ENCODE measurements at places on chromosomes 4 and X.

GRCh38 chr4:148239494-148239985 is 202.7 kb downstream of the NR3C2 start:
- DNase-seq, result no peak

DNA sequence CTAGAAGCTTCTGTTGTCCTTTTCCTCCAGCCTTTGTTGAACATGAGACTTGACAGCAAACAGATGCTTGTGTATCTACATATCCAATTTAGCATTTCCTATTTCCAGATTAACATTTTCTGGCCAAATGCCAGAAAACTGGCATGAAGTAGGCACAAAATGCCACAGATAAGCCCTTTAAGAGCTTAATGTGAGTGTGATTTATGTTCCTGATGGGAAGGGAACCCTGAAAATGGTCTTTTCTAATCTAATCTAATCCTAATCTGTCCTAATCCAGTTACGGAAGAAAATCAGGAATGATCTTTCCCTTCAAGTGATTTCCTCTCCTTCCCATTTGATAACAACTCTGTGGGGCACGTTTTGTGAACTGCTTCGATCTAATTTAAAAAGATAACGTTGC is 133.0 kb upstream of the C1QTNF7 start:
- DNase-seq, result no peak

- no peak for DNase-seq
Observed at GRCh38 chr4:138110815-138111214, 131.3 kb downstream of the SLC7A11 start.

DNA sequence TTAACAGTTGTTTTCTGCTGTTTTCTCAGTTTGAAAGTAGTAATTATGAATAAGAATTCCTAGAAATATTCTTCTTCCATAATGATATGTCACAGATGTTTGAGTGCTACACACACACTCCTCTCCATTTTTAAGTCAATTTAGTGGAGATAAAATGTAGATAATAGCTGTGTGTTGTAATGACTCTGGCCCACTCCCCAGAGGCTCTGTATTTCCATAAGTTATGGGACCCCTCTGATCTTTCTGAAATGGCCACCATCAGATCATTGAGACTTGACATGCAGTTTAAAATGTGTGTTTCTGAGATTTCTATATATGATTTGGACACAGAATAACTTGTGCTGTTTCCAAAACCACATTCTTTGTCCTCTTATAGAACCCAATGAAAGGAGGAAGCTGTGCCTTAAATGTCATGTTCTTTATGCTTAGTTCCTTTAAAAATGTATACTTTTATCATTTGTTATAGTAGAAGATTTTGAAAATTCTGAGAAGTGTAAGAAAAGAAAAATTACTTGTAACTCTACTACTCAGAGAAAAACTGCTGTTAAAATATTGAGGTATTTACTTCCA is 46.4 kb downstream of the GAB1 start:
- no peak for DNase-seq

GRCh38 chr4:82371497-82371896 is 2.3 kb downstream of the HNRNPD start:
- no peak for DNase-seq

GRCh38 chrX:121987163-121987562 is 939.8 kb downstream of the GLUD2 start:
- DNase-seq, result no peak

- DNase-seq, result no peak
Observed at GRCh38 chr4:115454228-115454627, 340.8 kb upstream of the NDST4 start.

DNA sequence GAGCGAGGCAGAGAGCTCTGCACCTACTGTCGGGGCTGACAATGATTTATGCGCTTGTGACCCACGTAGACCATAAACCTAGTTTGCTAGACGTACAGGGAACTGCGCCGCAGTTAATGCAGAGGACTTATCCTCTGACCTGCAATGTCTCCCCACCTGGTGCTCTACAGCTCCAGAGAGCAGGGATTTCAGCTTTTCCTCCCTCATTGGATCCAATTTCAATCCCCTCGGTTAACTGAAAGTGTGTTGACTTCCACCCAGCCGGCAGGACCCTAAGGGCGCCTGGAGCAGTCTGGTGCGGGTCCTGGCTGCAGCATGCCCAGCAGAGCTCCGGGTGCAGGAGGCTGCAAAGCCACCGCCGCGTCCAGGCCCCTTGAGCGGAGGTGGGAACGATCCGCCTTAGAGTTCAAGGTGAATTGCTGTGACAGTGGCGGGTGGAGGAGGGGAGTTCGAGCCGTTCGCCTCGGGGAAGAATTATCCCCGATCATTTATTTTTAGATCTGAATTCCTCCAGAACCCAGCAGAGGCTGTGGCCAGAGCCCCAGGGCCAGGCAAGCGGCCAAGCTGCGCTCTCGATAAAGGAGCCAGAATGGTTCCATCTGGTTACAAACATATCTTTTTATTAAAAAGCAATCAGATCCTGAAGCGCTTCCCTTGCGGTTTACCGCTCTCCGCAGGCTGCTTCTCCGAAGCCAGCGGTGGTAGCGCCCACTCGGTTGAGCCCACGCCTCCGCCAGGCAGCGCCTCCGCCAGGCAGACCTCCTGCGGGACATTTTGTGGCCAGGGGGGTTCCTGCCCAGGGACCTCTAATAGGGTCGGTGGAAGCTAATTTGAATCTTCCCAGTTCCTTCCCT is 66.0 kb downstream of the FBXO8 start:
- DNase-seq, result no peak

GRCh38 chrX:39957816-39958566 is 139.8 kb downstream of the BCOR start:
- DNase-seq, result no peak

- no peak for DNase-seq
Observed at GRCh38 chr4:142155347-142155746, 519.0 kb downstream of the IL15 start.

DNA sequence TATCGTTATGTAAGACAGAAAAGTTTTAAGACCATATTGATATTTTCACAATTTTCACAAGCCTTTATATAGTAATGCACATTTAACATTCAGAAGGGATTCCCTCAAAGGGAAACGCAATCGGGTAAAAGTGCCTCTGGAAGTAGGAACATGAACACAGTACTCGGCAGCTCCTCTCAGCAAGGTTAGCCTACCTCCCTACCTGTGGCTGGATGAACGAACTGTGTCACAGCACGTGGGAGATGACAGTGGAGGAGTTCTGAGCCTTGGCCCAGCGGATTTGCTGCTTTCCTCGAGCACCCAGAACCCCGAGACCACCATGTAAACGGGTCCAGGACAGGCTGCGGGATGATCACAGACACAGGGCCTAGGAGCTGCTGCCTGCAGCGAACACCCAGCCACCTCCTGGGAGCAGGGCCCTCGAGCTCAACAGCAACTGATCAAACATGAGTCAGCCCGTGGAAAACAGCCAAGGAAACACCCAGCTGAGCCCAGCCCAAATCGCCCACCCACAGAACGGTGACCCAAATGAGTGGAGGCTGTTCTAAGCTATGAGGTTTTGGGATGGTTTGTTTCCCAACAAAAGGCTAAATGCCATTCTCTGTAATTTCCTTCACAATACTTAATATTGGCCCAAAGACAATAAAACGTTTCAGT is 30.4 kb downstream of the FAT1 start:
- no peak for DNase-seq

- DNase-seq, result no peak
Observed at GRCh38 chr4:81418572-81418971, 53.1 kb downstream of the RASGEF1B start.

DNA sequence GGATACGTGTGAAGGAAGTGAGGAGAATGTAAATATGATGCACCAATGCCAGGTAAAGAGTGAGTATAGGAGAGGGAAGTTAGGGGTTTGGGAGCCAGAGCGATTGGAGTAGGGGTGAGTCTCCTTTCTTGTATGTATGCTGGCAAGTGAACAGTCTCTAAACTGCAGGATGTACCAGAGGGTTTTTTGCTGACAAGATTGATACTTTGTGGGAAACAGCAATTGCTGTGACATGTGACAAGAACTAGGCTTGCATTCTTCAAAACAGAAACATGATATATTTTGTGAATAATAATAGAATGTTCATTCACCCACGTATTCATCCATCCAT is 706 bp downstream of the CHIC1 start:
- no peak for DNase-seq

DNA sequence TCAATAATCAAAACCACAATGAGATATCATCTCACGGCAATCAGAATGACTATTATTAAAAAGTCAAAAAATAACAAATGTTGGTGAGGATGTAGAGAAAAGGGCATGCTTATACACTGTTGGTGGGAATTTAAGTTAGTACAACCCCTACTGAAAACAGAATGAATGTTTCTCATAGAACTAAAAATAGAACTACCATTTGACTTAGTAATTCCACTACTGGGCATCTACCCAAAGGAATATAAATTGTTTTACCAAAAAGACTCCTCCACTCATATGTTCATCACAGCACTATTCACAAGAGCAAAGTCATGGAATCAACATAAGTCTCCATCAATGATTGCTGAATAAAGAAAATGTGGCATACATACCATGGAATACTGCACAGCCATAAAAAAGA is 278.1 kb upstream of the ARSJ start:
- DNase-seq, result no peak

DNA sequence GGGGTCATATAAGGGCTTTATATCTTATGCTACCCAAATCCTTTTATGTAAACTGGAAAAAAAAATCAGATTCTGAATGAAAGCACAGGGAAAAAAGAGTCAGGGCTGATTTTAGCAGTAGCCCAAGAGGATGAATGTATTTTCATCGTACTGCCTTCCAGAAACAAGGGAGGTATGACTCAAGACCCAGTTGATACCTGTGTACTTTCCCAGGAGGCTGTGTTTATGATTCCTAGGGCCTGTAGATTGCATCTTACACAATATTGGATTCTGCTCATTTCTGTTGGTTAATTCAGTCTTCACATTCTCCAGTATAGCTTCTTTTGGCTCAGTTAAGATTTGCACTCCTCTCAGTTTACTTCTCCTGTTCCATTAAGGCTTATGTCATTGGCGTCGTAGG is 127.9 kb upstream of the LIMCH1 start:
- DNase-seq, result no peak

GRCh38 chr4:24210332-24210902 is 320.6 kb upstream of the PPARGC1A start:
- DNase-seq, result no peak

- DNase-seq, result no peak
Observed at GRCh38 chr4:110484767-110485166, 8.8 kb downstream of the ENPEP start.

DNA sequence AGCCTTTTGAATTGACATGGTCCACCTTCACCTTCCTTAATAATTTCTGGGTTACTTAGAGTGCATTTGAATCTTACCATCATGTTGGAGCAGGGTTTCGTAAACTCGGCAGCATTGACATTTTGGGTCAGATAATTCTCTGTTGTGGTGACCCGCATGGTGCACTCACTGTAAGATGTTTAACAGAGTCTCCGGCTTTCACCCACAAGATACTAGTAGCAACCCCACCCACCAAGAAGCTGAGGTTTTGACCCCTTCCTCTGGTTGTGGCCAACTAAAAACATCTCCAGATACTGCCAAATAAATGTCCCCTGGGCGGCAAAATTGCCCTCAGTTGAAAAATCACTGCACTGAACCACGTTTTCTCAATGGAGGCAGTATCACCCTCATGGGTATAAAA is 62.7 kb downstream of the CHST7 start:
- DNase-seq, result no peak
